ENCODE measurements at places on chromosomes 12 and 14.

- no peak for DNase-seq
These were observed 33.6 kb downstream of the E2F7 start for GRCh38 chr12:77031745-77032144.

DNA sequence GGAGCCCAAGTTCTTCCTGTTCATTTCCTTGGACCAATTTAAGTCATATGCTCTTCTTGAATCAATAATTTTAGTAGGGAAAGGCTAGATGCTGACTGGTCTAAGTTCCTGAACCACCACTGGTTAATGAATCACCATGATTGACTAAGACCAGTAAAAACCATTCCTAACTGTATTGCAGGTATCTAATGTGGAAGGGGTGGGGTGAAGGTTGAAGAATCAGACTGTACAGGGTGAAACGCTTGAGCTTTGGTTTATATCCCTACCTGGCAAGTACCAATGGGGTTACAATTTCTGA is 100.1 kb downstream of the DYRK2 start:
- DNase-seq: no peak

DNA sequence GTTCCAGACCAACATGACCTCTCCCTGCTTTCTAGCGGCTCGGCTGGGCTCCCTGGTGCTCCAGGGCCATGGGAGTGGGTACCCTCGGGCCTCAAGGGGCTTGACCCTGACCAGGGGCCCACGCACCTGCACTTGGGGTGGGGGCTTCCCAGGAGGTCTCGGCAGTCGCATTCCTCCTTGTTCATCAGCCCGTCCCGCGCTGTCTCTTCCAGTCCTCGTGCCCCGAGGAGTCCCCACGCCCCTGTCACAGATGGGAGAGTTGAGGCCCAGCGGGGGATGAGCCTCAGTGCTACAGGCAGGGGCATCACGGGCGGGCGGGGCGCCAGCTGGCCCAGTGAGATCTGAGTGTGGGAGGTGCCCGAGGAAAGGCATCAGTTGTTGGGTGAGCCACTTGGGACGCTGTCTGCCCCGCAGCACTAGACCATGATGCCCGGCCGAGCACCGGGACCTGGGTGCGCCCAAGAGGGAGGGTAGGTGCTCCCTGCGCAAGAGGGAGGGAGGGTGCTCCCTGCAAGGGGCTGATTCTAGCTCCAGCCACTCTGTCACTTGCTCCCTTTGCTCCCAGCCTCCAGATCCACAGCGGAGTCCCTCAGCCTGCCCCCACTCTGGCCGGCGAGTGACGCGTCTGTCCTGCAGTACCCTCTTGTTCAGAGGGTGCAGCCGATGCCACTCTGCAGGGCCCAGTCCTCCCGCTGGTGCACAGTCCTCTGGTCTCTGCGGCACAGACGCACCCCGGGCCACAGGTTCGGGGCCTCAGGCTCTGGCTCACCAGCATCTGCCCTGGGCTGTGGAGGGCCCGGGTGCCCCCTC is 23.8 kb downstream of the MMP17 start:
- no peak for DNase-seq

- no peak for DNase-seq
These were observed 86.7 kb downstream of the NCOR2 start for GRCh38 chr12:124480469-124481256.

DNA sequence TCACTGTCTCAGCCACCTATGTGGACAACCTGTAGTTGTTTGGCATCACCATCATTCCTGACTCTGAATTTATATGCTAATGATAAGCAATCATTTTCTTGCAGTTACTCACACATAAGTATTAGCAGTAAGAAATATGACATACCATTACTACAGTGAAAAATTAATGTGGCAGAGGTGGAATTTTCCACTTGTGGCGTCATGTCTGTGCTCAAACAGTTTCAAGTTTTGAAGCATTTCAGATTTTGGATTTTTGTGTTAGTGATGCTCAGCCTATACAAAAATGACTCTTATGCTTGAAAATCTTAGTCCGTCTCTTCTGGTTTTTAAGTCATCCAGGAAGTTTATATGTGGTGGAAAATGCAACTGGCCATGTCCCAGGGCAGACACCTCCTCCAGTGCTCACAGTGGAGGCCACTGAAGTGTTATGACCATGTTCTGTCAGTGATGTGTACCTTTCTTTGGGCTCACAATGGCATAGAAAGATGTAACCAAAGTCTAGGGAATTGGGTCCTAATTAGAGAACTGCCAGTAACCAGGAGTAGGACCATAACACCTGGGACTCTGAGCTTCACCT is 220.6 kb downstream of the SYT1 start:
- DNase-seq: no peak

GRCh38 chr12:26298785-26299621 is 103.6 kb downstream of the SSPN start:
- no peak for DNase-seq

DNA sequence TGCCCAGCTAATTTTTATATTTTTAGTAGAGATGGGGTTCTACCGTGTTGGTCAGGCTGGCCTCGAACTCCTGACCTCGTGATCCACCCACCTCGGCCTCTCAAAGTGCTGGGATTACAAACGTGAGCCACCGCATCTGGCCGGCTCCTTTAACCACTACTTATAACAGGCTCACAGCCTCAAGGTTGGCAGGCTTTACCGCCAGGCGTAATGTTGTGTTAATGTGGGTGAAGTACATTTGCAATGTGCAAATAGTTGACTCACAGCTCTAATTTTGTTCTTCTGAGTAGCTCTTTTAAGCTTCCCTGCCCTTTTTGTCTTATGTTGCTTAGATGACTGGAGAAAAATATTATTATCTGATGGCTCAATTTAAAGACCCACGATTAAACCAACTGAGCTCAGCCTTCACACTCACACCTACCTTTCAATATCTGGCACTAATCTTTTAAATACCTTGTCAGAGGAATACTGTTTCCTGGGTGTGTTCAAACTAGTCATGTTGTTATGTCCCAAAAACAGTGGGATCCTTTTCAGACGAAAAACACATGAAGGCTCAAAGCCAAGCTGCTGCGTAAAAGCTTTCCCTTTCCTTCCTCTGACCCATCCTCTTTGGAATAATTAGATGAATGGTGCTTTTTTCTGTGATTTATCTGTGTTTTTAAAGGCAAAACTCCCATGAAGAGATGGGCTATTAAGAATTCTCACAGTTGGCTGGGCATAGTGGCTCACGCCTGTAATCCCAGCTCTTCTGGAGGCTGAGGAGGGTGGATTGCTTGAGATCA is 57.2 kb upstream of the USP44 start:
- DNase-seq: no peak

GRCh38 chr14:25122211-25122610 is 72.3 kb upstream of the STXBP6 start:
- DNase-seq: no peak

GRCh38 chr12:131132118-131132892 is 178.6 kb downstream of the ADGRD1 start:
- DNase-seq: no peak

DNA sequence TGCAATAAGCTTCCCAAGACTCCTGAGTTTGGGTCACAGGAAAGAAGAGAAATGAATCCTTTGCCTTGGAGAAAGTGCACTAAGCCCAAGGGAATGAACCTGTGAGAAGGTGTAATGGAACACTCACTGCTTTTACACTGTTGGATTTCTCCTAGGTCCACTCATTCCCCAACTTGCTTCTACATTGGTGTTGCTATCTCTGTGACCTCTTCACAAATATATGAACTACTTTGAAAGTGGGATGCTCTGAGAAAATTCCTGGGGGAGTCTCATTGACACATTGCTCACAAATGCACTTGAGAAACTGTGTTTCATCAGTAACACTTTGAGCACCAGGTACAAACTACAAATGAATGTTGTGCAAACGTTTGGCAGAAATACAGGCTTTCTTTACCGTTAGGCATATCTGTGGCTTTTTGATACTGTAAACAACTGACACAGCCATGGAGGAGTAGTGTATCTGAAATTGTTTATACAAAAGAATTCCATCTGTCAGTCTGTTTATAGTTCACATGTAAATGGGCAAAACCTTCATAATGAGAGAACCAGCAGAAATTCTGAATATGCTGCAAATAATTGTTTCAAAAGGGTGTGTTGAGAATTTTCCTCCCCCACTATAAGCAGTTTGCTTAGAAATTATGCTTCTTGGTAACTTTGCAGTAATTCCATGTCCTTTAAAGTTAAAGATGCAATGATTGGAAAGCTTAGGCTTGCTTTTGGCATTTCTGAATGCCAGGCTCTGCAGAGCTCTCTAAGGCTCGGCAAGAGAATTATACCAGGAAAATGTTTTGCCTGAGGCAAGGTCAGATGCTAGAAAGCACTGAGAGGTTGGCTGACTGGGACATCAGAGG is 348.5 kb upstream of the DDHD1 start:
- DNase-seq: no peak

DNA sequence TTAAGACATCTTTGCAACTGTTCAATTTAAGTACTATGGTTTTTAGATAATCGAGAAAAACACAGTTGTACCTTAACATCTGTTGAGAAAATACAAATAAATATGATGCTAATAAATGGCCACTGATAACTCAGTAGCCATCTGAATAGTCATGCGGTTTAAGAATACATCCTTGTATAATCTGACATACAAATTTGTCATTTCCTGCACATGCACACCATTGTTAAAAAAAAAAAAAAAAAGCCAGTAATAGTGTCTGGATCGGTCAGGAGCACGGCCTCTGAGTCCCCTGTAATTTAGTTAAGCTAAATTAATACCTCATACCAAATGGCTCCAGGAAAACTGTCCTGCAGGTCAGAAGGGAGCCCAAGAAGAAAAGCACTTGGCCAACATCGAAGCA is 16.8 kb downstream of the RFC5 start:
- no peak for DNase-seq

Data from amygdala (tissue), 56 donors.